Dermis microvascular lymphatic vessel endothelial cell (primary cell): ENCODE measurements at places on chromosomes 5 and 9.
A peak's percentile ranks its signal among the peaks of the same experiment; 100 is the strongest.

- peak; percentile 69 for DNase-seq
These were observed 148.8 kb downstream of the MYO10 start for GRCh38 chr5:16787278-16787677.

- no peak for DNase-seq
These were observed 70.2 kb downstream of the ANKRD33B start for GRCh38 chr5:10634050-10634449.

- DNase-seq = no peak
These were observed 720 bp downstream of the NUDT12 start for GRCh38 chr5:103561685-103562452.

- peak; percentile 15 for DNase-seq
These were observed 221.8 kb downstream of the FAM114A2 start for GRCh38 chr5:153816870-153817269.

DNA sequence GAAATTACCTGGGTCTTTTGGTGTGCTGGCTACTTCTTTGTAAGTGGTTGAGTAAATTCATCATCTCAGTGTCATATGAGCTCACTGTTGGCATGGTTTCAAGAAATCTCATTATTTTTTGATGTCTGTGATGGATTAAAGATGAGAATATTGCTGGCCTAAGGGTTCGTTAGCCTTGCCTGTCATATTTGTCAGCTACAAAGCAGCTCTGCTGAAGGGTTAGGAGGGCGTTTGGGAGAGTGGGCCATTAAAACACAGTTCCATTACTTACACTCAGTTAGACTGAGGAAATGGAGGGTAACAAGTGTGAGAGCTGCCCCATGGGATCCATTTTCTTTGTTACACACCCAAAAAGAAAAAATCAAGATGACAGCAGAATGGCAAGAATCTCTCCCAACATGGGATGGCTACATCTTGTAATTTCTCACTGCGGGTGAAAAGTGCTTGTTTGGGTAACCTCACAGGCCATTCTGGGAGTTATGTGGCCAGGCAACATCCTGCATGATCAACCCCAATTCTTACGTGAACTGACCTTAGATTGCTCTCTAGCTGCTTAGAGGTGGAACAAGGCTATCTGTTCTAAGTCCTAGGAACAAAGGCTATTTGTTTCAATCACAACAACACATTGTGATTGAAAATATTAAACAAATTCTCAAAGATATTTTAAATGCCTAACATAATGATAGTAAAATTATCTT is 609.5 kb upstream of the RGMB start:
- DNase-seq = no peak
